ENCODE measurements at places on chromosomes 3 and 15. TPM values are rescaled to one million over a fixed set of nuclear protein-coding genes. Genes with fewer than 3 reads are reported as not detected.

DNA sequence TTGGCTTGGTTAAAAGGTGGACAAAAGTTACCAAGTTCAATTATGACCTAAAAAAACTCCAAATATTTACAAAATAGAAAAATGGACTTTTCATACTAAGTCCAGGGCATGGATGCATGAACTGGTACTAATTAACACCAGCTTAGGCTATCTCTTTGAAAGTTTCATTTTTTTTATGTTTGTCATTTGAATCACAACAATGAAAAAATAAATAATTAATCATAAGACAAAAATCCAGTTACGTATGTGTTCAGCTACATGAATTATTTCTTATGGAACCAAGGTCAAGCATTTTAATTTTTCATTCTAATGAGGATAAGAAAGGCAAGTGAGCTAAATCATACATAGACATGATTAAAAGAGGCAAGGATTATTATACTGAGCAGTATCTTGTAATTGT is 23.7 kb upstream of the STRIT1 start:
- DNase-seq: no peak

DNA sequence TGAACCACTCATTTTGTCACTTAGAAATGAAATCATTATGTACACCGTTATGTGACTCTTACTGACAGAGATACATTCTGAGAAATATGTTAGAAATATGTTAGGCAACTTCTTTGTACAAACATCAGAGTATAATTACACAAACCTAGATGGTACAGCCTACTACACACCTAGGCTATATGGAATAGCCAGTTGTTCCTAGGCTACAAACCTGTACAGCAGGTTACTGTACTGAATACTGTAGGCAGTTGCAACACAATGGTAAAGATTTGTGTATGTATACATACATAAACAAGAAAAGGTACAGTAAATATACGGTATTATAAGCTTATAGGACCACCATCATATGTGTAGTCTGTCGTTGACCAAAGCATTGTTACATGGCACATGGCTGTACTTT is 3.7 kb downstream of the SACM1L start:
- DNase-seq: no peak

GRCh38 chr3:66093981-66094380 is 55.3 kb upstream of the MAGI1 start:
- no peak for DNase-seq

GRCh38 chr3:13509816-13510192 is 29.7 kb downstream of the HDAC11 start:
- no peak for DNase-seq

DNA sequence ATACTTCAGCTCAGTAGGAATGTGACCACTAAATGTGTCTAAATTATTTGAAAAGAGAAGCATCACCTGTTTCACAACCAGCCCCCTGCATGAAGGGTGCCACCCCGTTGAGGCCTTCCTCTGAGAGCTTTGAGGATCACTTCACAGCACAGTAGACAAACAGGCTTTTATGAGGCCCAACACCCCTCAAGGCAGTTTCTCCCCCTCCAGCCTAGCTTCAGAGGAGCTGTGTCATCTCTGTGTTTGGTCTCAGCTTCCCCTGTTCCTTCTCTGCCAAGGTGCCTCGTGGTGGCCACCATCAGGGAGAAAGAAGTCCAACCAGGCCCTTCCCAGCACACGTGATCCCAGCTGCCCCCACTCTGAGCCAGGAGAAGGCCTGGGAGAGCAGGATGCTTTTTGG is 21.6 kb upstream of the DUSP7 start:
- DNase-seq: no peak

The NR2F2 gene
- 6.5 TPM for total RNA-seq

The A4GNT gene
- not detected for total RNA-seq

The SLC9C1 gene
- not detected for total RNA-seq

The DLL4 gene
- total RNA-seq: 0.13 TPM

GRCh38 chr3:45178183-45179023 is 32.2 kb upstream of the CDCP1 start:
- peak; percentile 94 for DNase-seq

DNA sequence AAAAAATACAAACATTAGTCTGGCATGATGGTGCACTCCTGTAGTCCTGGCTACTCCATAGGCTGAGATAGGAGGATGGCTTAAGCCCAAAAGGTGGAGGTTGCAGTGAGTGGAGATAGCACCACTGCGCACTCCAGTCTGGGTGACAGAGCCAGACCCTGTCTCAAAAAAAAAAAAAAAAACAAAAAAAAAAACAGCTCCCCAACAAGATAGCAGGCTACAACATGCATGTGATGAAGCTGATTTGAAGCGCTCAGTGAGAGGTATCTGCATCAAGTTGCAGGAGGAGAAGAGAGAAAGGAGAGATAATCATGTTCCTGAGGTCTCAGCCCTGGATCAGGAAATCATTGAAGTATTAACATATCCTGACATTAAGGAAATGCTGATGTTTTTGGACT is 608 bp upstream of the PPCDC start:
- DNase-seq: no peak

DNA sequence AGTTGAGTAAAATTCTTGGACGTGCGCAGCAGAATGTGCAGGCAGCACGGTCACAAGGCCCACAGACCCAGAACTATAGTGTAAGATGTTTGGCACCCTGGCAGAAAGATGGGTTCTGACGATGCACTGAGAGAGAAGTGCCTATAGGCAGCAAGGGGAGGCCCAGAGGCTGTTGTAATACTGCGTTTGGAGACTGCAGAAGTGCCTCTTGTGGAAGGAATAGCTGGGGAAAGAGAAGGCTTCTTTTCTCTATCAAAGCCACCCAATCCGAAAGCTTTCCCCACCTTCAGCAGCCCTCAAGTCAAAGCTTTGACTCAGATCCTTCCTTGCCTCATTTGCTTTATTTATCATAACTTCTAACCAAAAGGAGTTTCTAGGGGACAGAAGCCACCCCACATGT is 5.2 kb upstream of the SIN3A start:
- DNase-seq: no peak

- no peak for DNase-seq
Observed at GRCh38 chr3:33581666-33582065, 136.4 kb downstream of the CLASP2 start.

DNA sequence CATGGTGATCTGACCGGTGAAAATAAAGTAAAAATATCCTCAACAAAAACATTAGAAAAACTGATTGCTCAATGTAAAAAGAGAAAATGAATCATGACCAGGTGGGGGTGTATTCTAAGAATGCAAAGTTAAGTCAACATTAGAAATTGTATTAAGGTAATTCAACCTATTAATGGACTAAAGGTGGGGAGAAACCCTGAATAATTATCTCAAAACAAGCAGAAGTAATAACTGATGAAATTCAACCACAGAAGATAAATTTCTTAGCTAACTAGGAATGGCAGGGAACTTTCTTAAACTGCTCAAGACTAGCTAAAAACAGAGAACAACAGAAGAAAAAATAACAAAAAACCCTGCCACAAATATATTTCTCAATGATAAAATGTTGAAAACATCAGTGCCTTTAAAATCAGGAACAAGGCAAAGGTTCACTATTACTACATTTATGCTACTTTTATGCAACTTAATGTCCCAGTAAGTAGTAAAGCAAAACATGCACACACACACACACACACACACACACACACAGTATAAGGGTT is 204.4 kb upstream of the THBS1 start:
- DNase-seq: no peak

- DNase-seq: no peak
Observed at GRCh38 chr3:109050591-109051167, 67.3 kb downstream of the MORC1 start.

- DNase-seq: no peak
Observed at GRCh38 chr15:98035577-98036010, 75.1 kb downstream of the ARRDC4 start.

The CCDC71 gene
- total RNA-seq: 34.3 TPM

DNA sequence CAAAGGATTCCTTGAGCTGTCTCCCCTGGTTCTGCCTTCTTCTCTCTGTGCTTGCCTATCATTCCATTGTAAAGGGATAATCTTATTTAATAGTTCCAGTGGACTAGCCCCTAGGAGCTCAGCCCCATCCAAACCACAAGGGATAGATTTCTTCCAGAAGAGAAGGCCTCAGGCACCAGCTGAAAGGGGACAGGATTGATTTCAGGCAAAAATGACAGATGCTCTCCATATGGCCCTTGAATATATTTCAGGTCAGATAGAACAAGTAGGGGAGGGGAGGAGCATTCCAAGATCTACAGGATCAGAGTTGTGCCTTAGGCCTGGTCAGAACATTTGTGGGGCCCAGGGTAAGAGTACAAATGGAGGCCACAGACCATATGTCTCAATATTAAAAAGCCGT is 85.3 kb downstream of the RPLP1 start:
- peak; percentile 63 for DNase-seq

DNA sequence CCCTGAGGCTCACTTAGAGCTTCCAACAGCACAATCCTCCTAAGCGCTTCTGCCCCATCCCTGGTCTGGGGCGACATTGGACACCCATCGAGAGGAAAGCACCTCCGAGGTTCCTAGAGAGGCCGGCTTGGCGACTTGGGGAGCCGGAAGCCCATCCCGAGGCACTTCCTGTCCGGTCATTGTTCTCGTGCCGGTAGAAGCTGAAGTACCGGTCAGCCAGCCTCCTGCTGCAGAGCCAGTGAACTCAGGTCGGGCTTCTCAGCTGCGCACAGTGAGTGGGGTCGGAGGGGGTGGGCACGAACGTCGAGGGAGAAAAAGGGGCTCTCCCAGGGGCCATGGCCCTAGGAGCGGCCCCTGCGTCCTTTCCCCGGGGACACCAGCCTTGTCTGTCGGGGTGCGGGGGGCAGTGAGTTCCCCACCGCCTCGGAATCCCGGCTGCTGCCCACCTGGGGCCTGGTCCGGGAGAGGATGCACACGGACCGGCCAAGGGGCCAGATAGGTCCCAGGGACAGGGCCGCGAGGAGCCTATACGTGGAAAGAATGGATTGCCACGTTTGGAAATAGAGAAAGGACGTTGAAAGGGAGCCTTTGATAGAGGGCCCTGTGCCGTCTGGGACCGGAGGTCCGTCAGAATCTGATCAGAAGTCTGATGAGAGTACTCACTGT is at the start of gene ZNF35:
TSS of gene ZNF35 (plus strand) at position 169 of the 666 bp plus-strand sequence. CDS start 2,336 bp downstream, outside the sequence.
- DNase-seq: peak; percentile 92

The SPATA12 gene
- 0.19 TPM for total RNA-seq

DNA sequence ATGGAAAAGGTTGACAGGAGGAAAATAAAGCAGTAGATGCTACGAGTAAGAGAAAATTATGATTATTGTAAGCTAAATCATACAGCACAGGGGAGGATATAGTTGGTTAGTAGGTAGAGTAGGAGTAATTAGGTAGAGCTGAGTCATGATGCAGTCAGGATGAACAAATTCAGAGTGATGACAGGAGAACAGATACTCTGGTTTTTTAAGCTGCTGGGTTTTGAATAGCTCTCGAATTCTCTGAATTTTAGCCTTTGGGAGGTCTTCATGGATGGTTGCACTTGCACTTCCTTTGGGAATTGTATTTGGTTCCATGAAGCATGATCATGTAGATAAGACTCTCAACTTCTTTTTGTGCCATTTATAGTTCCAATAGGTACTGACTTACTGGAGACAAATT is 96.2 kb downstream of the ECT2 start:
- DNase-seq: no peak

The OIP5 gene
- total RNA-seq: not detected

The SERPINI2 gene
- total RNA-seq: not detected

The ADAMTS17 gene
- total RNA-seq: 0.10 TPM

Measured in myocyte (in vitro differentiated cells).